Activated CD4-positive, alpha-beta T cell treated with anti-CD3 and anti-CD28 coated beads for 24 hours (primary cell): ENCODE measurements at places on chromosomes 4 and X.

- DNase-seq: no peak
Measured at GRCh38 chr4:117560329-117560728, 474.0 kb upstream of the NDST3 start.

GRCh38 chr4:101355246-101355645 is 7.9 kb upstream of the PPP3CA start:
- DNase-seq: no peak

GRCh38 chr4:174066611-174067205 is 216.8 kb downstream of the FBXO8 start:
- no peak for DNase-seq

- no peak for DNase-seq
Measured at GRCh38 chr4:23970201-23970850, 80.5 kb upstream of the PPARGC1A start.

GRCh38 chrX:153651540-153652079 is 4.6 kb downstream of the DUSP9 start:
- no peak for DNase-seq

- no peak for DNase-seq
Measured at GRCh38 chr4:121951521-121952110, at the start of gene TRPC3. TRPC3 (minus strand) TSS chr4:121952060; CDS start chr4:121951680, 380 bp downstream.

- no peak for DNase-seq
Measured at GRCh38 chr4:43732829-43733426, 715.7 kb downstream of the KCTD8 start.

GRCh38 chr4:14853176-14853943 is 148.9 kb upstream of the CPEB2 start:
- no peak for DNase-seq

DNA sequence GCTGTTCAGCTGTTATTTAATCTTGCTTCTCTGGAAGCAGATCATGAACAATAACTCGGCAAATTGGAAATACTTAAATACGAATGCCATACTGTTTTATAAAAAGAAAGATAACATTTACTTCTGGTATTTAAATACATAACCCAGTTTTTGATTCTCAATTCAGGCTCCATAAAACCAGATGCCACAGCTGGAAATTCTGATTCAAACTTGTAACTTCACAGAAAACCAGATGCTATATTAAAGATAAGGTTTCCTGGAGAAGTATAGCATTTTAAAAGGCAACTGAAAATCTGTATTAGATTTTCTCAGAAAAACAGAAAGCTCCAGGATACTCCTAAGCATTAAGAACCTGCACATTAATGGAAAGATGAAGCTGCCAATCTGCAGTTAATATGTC is 40.2 kb downstream of the STX18 start:
- no peak for DNase-seq

- DNase-seq: no peak
Measured at GRCh38 chr4:79297479-79297878, 28.4 kb downstream of the NAA11 start.

GRCh38 chr4:97144199-97144598 is 999.1 kb downstream of the STPG2 start:
- no peak for DNase-seq

- no peak for DNase-seq
Measured at GRCh38 chr4:67685532-67685859, 15.5 kb downstream of the UBA6 start.

- DNase-seq: no peak
Measured at GRCh38 chrX:4588466-4588865, 875.0 kb upstream of the PRKX start.

- DNase-seq: no peak
Measured at GRCh38 chr4:111215755-111216154, 592.9 kb upstream of the PITX2 start.

DNA sequence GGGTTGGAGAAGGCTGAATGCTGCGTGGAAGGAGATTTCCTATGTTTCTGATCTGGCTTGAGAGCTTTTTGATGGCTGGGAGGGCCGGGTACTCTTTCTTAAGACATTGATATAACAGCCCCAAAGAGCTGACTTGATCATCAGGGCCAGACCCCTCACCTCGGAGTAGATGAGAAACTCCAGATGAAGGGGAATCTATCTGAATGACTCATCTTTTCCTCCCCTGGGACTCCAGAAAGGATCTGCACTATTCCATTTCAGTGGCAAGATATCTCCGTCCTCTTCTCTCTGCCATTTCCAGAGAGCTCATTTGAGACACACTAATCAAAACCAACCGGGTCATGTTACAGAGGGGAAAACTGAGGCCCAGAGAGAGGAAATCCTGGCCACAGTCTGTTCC is 92.9 kb upstream of the MSX1 start:
- no peak for DNase-seq

- DNase-seq: no peak
Measured at GRCh38 chr4:147772459-147772969, 40.6 kb downstream of the ARHGAP10 start.

DNA sequence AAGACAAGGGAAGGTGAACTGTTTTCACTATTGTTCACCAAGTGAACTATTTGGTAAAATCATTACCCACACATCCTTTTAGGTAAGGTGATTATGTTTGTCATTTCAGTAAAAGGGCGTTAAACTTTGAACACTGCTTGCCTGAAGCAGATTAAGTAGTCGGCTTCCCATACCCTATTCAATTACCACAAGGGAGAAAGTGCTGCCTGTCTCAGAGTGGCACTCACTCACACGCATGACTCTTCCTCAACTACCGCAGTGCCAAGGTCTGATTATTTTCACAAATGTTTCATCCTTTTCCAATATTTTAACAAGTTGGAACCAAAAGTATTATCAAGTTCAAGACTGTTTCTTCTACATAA is 11.0 kb downstream of the VEGFC start:
- no peak for DNase-seq

- no peak for DNase-seq
Measured at GRCh38 chr4:74890341-74890740, 42.6 kb upstream of the PARM1 start.

- no peak for DNase-seq
Measured at GRCh38 chr4:121448231-121448630, 67.4 kb upstream of the QRFPR start.

GRCh38 chr4:81557306-81557705 is 85.6 kb upstream of the RASGEF1B start:
- no peak for DNase-seq

DNA sequence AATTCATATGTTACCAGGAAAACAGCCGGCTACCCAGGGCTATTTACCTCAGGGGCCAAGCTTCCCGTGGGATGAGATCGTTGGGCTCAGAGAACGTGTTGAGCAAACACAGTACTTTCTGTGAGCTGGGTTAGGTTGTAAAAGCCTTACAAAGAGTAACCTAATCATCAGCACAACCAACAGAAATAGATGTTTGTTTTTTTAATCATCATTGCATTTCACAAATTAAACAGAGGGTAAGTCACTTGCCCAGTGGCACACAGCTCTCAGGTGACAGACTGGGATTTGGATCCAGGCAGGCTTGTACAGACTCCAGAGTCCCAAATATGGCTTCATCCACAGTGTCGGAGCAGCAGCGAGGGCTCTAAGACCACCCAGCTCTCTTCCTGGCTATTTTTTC is 20.1 kb downstream of the SPON2 start:
- no peak for DNase-seq

DNA sequence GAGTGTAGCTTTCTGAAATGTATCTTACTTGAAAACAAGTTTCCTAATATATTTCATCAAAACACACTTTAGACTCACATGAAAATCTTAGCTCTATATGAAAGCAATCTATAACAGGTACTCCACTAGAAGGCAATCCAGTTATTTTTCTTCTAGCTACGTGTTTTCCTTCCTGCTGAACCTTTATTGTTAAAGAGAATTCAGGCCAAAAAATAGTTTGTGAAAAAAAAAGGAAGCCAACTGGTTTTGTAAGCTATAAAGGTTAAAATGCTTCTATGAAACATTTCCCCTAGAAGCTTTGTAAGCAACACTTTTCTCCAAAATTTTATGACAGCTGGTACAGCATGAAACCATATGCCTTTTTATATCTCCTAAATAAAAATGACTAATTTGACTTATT is 304.7 kb upstream of the DIAPH2 start:
- no peak for DNase-seq

GRCh38 chr4:116449764-116450163 is 635.6 kb downstream of the TRAM1L1 start:
- no peak for DNase-seq

GRCh38 chr4:174753021-174753420 is 76.0 kb downstream of the GLRA3 start:
- DNase-seq: no peak

DNA sequence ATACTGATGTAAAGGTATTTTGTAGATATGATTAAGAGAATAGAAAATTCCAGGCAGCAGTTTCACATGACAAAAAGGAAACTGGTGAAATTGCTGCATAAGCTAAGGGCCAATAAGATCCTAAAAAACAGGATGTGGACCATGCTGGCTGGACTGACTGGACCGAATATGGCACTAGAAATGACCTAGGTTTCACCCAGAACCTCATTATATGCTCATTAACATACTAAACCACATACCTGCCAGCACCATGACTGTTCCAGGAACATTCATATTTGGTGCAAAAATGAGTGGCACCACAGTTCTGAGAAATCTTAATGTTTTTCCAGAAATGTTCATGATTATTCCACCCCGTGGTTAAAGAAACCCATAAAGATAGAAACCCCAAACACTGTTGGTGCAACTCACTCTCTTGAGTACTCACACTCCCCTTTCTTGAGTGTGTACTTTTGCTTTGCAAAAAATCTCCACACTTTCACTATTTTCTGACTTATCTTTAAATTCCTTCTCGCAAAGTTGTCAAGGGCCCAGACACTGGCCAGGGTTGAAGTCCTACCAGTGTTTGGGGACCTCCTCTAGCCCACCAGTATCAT is 74.0 kb downstream of the FANCB start:
- DNase-seq: no peak

DNA sequence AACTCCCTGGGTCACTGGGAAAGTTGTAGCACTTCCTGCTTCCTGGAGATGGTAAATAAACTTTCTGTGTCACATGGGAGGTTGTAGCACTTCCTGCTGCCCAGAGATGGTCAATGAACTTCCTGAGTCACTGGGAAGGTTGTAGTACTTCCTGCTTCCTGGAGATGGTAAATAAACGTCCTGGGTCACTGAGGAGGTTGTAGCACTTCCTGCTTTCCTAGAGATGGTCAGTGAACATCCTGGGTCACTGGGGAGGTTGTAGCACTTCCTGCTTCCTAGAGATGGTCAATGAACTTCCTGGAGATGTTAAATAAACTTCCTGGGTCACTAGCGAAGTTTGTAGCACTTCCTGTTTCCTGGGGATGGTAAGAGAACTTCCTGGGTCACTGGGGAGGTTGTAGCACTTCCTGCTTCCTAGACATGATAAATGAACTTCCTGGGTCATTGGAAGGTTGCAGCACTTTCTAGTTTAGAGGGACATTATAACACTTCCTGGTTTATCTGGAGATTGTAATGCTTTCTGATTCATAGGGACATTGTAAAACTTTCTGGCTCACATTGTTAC is 62.3 kb upstream of the CD99 start:
- no peak for DNase-seq

DNA sequence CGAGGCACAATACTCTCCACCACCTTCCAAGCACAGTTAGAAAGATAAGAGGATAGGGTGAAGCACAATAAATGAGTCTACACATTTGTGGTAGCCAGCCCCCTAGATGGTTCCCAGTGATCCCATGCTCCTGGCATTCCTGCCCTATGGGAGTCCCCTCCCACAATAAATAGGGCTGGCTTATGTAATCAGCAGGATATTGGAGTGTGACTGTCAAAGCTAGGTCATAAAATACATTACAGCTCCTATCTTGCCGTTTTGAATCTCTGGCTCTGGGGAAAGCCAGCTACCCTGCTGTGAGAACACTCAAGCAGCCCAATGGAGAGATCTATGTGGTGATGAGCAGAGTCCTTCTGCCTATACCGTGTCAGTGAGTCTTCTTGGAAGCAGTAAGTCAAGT is 198.7 kb upstream of the NOCT start:
- DNase-seq: no peak
